Endothelial cell of umbilical vein (primary cell): ENCODE measurements at places on chromosomes 12 and 14.

DNA sequence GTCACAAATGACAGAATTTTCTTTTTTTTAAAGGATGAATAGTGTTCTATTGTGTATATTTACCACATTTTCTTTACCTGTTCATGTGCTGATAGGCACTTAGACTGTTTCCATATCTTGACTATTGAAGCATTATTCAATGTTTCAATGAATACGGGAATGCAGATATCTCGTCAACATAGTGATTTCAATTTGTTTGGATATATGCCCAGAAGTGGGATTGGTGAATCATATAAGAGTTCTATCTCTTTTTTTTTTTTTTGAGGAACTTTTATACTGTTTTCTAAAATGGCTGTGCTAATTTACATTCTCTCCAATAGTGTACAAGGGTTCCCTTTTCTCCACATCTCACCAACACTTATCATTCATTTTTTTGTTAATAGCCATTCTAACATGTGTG, 97.9 kb upstream of the FAR2 start:
- no peaks in the 10 kb centered on the region for H3K36me3 ChIP-seq
- no peak for DNase-seq
- no peak overlapping the region for H3K4me3 ChIP-seq
- no peaks in the 10 kb centered on the region for H3K4me1 ChIP-seq
- no peak overlapping the region for H3K27ac ChIP-seq

DNA sequence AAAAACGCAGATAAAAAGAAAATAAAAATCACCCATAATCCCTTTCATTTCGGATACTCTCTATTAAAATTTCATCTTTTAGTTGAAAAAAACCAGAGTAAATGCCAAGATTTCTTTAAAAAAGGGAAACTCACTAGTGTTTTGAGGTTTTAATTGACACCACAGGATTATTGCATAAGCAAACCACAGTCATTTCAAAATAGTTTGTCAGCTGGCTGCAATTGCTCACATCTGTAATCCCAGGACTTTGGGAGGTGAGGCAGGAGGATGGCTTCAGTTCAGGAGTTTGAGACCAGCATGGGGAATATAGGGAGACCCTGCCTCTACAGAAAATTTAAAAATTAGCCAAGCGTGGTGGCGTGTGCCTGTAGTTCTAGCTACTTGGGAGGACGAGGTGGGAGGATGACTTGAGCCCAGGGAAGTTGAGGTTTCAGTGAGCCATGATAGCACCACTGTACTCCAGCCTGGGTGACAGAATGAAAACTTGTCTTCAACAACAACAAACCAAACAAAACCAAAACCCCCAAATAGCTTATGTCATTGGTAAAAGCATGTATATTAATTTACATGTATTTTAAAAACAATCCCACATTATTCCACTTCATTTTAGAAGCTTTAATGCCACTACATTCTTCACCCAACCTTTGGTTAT, 48.8 kb downstream of the SYNE2 start:
- no peak overlapping the region for H3K27ac ChIP-seq
- peaks cover 8% of the 10 kb centered on the region for H3K4me1 ChIP-seq
- H3K36me3 ChIP-seq, result no peaks in the 10 kb centered on the region
- DNase-seq, result no peak
- no peak overlapping the region for H3K4me3 ChIP-seq

- H3K4me3 ChIP-seq, result no peak overlapping the region
- no peaks in the 10 kb centered on the region for H3K27me3 ChIP-seq
- peaks cover 4% of the 10 kb centered on the region for H3K4me1 ChIP-seq
Measured at GRCh38 chr14:21680072-21680471, 6.5 kb upstream of the OR4E1 start.

DNA sequence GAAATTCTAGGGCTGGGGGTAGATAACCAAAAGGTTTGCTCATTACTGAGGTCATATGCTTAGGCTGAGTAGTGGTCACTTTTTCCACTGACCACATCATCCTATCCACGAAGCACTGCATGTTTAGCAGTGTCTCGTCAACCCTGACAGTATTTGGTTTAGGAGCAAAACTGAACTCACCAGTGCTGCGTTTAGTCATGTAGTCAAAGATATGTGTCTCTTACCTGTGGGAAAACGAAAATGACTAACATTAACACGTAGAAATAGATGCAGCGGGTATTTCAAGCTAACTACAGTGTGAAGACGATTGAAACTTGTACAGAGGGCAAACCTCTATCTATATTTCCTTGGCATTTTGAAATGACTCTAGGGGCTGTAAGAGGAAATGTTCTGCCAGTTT, 34.6 kb downstream of the MTHFD1 start:
- no peak overlapping the region for H3K27ac ChIP-seq
- DNase-seq, result no peak
- peaks cover 16% of the 10 kb centered on the region for H3K36me3 ChIP-seq
- H3K27me3 ChIP-seq, result no peaks in the 10 kb centered on the region
- no peaks in the 10 kb centered on the region for H3K4me1 ChIP-seq
